ENCODE measurements at places on chromosomes 11 and 22.
A peak's percentile ranks its signal among the peaks of the same experiment; 100 is the strongest.

- no peak for DNase-seq
These were observed 2.0 kb downstream of the PYGM start for GRCh38 chr11:64757549-64758329.

GRCh38 chr11:75202195-75202594, 38.4 kb upstream of the TPBGL start:
- no peak for DNase-seq

DNA sequence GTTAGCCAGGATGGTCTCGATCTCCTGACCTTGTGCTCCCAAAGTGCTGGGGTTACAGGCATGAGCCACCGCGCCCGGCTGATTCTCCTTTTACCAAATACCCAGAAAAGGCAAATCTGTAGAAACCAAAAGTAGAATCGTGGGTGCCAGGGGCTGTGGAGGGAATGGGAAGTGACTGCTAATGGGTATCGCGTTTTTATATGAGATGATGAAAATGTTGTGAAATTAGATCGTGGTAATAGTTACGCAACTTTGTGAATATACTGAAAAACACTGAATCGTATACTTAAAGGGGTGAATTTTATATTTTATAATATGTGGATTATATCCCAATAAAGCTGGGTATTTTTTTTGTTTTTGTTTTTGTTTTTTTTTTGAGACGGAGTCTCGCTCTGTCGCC, 48.2 kb upstream of the CREB3L1 start:
- DNase-seq, result no peak

GRCh38 chr11:129374993-129375750, 476 bp upstream of the BARX2 start:
- no peak for DNase-seq

DNA sequence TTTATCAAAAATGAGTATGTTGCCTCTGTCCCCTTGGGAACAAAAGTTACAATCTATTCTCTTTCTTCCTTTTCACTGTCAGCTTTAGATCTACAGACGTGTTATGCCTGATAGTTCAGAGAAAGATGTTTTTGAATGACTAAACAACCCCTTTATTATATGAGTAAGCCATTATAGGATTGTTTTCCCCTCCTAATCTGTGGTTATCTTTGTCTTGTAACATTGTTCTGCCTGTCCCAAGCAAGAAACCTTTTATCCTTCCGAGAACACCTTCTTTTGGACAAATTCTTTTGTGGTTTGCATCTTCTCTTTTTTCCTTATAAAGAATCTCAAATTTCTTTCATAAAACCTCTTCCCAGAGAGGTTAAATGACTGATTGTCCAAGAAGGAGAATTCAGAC, 208.4 kb downstream of the DDX10 start:
- no peak for DNase-seq

DNA sequence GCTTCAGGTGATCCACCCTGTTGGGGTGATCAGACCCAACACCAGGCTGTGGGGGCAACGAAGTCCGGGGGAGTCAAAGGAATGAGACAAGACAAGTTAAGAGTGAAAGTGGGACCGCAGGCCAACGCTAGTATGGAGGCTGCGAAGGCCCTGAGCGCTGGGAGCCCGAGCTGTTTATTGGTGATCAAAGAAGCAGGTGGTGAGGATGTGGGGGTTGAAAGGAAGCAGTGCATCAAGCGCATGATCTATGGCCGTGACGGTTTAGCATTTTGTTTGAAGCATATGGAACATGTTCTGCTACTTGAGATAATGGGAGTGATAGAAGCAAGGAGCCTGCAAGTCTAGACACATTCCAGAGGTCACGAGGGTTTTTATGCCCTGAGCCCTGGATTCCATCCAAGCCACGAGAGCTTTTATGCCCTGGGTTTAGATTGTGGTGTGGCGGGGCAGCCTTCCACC, 49.5 kb downstream of the MCHR1 start:
- DNase-seq, result peak; percentile 62

All from CD4-positive, alpha-beta T cell treated with Interleukin-4 for 1 hour (primary cell).